ENCODE measurements at places on chromosomes 16 and 17. TPM values are rescaled to one million over a fixed set of nuclear protein-coding genes. Genes with fewer than 3 reads are reported as not detected.

- H3K4me1 ChIP-seq: peaks cover 5% of the 10 kb centered on the region
- H3K27ac ChIP-seq: no peak overlapping the region
- H3K4me3 ChIP-seq: no peak overlapping the region
- no peaks in the 10 kb centered on the region for H3K27me3 ChIP-seq
Observed at GRCh38 chr16:80151722-80152111, 389.1 kb upstream of the DYNLRB2 start.

- no peaks in the 10 kb centered on the region for H3K4me1 ChIP-seq
- no peak overlapping the region for H3K4me3 ChIP-seq
- H3K27ac ChIP-seq: no peak overlapping the region
- DNase-seq: no peak
- H3K36me3 ChIP-seq: no peaks in the 10 kb centered on the region
Observed at GRCh38 chr16:69553332-69553731, 12.4 kb upstream of the NFAT5 start.

- H3K36me3 ChIP-seq: no peaks in the 10 kb centered on the region
- no peak overlapping the region for H3K4me3 ChIP-seq
- DNase-seq: no peak
- H3K27ac ChIP-seq: no peak overlapping the region
- peaks cover 6% of the 10 kb centered on the region for H3K27me3 ChIP-seq
Observed at GRCh38 chr16:2469399-2470233, 1.5 kb upstream of the NTN3 start.

DNA sequence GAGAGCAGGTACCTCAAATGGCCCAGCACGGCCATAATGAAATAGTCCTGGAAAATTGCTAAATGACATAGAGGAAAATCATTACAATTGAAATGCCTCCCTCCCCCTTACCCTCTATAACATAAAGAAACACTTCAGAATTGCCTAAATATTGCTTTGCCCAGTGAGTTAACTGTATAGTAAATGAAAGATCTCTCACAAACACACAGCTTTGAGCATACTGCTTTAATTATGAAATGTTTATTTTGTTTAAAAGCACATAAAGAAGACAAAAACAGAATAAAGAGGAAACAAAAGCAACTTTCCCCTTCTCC lies 9.3 kb upstream of the ADAMTS18 start:
- H3K36me3 ChIP-seq: no peaks in the 10 kb centered on the region
- H3K27me3 ChIP-seq: no peaks in the 10 kb centered on the region
- no peak overlapping the region for H3K4me3 ChIP-seq
- no peaks in the 10 kb centered on the region for H3K4me1 ChIP-seq
- H3K27ac ChIP-seq: no peak overlapping the region

Gene CBX4
- 5.5 TPM for total RNA-seq

Gene EMC8
- total RNA-seq: 20.2 TPM

Data from ovary (tissue), 10 donors.